LoVo (cell line): ENCODE measurements at places on chromosomes 7 and 10.
A peak's percentile ranks its signal among the peaks of the same experiment; 100 is the strongest.

- DNase-seq, result no peak
Measured at GRCh38 chr7:24778543-24779282, 21.4 kb upstream of the GSDME start.

DNA sequence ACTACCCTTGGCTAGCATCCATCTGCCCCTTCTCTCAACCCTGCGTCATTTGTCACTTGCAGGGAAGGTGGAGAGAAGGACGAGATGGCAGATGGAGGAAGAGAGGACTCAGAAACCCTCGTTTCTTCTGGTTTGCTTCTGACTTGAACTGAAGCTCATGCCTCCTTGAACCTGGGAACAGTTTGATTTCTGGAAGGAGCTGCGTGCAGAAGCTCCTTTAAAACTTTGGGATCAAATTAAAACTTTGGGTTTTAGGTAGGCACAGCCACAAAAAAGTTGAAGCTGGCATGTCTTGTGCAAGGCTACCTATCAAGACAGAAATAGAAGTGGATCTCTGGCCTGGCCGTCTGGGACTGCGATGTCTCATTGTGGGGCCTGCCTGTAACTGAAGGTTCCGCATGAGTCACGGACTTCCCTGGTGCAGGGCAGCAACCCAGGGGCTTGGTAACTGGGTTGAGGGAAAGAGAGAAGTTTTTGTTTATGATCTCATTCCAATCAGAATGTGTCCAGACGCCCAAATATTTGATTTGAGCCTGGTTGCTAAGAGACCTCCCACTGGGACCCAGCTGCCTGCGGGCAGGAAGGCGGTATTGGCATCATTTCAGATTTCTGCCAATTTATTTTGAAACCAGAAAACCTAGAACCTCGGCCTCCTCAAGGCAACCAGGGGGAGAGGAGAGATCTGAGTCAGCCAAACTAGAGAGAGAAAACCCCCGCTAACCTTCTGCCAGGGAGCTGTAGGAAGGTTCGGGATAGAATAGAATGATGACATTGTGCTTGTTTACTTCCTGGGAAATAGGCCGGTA lies 15.8 kb upstream of the CAMK1D start:
- peak; percentile 50 for DNase-seq

DNA sequence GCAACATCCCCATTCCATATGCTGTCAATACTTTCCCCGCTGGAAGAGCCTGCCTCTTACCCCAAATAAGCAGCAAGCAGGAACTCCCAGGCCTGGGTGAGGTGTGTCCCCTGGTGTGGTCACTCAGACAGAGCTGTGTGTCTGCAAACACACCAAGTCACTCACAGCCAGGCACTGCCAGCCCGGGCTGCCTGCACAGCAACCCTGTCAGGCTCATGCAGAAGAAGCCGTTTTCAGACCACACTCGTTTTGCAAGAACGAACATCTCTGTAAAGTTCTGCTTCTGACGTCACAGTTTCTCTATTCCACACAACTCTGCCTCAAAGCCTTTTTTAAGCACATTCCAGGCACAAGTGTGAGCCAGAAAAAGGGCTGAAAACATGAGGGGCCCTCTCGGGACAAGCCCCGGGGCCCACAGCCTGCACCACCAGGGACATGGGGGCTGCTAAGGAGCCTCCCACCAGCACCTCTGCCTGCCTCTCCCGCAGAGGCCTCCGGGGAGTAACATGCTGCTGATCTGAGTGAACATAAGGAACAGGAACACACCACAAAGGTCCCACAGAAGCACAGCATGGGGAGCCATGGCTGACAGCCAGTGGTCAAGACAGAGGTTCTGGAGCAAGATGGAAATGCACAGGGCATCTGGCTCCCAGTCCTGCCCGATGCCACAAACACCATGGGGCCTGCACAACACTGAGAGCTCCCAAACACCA lies 11.4 kb downstream of the PTPRN2 start:
- no peak for DNase-seq

GRCh38 chr10:83816942-83817341 lies 322.4 kb upstream of the GHITM start:
- DNase-seq, result no peak

DNA sequence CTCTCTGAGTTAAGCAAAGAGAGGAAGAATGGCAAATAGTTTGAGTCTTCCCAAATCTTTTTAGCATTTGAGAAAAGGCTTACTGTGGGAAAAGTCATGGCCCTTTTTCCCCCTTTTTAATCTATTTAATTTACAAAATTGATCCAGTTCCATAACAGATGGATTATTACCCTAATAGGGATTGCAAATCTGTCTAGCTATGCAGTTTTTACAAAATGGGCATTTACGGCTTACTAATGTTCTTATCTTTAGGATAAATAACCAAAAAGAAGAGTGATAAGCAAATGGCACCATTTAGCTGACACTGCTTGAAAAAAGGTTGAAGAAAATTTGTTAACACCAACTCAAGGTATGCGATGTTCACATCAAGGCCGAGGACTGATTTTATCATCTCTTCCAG lies 169.7 kb downstream of the SKAP2 start:
- DNase-seq, result no peak

DNA sequence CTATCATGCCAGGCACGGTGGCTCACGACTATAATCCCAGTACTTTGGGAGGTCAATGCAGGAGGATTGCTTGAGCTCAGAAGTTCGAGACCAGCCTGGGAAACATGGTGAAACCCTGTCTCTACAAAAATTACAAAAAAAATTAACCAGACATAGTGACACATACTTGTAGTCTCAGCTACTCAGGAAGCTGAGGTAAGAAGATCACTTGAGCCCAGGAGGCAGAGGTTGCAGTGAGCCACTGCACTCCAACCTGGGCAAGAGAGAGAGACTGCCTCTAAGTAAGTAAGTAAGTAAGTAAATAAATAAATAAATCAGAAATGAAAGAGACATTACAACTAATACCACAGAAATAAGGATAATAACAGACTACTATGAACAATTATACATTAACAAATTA lies 36.2 kb downstream of the PDLIM1 start:
- DNase-seq, result no peak

GRCh38 chr7:153509768-153510167 lies 542.4 kb upstream of the DPP6 start:
- DNase-seq, result no peak

DNA sequence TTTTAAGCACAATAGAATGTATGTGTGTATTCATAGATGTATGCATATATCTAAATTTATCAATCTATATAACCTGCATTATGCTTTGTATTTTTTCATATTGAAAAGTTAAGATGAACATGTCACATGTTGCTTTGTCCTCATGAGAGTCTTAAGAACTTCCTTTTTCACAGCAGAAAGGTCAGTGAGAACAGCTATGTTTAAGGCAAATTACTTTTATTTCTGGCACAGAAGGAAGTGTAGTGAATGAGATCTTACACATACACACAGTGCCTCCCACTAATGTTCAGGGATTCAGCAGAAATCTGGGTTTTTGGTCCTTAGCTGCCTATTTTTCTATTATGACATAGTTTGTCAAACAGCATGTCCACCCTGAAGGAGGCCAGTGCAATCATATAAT lies 134.8 kb downstream of the TMEM26 start:
- DNase-seq, result no peak

GRCh38 chr10:94496646-94497045 lies 48.9 kb upstream of the HELLS start:
- DNase-seq, result no peak

DNA sequence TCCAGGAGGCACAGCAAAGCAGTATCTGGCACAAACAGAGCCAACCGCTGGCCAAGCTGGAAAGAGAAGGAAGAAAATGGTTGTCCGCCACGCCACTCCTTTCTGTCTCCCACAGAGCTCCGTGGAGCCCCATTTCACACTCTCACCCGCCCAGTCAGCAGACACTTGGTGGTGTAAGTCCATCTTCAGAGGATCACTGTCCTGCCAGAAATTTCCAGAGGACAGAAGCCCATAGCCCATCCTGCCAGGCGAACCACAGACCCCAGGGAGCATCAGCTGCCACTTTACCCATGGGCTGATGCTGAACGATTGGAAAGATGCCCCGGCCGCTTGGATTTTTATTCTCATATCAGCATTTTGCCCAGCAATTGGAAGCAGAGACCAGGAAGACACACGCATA lies 144.7 kb upstream of the LYZL2 start:
- no peak for DNase-seq

DNA sequence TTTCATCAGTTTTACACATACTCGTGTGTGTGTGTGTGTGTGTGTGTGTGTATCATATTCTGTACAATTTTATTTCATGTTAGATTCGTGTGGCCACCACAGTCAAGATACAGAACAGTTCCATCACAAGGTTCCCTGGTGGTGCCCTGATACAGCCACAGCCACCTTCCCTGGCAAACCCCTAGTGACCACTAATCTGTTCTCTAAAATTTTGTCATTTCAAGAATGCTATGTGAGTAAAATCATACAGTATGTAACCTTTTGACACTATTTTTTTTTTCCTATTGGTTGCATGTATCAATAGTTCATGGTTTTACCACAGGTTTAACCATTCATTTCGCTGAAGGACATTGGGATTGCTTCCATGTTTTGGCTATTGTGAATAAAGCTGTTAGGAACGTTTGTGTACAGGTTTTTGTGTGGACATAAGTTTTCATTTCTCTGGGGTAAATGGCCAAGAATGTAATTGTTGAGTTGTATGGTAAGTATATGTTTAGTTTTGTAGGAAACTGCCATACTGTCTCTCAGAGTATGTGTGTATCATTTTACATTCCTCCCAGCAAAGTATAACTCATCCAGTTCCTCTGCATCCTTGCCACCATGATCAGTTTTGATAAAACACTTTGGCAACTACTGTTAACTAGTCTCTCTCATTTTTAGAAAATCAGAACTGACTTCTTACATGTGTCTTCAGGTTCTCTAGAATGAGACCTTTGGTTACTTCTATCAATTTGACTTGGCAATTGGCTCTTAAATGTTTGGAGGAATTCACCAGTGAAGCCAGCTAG lies 20.6 kb downstream of the KLHDC10 start:
- no peak for DNase-seq

GRCh38 chr7:117774943-117775342 lies 98.3 kb downstream of the CTTNBP2 start:
- no peak for DNase-seq

DNA sequence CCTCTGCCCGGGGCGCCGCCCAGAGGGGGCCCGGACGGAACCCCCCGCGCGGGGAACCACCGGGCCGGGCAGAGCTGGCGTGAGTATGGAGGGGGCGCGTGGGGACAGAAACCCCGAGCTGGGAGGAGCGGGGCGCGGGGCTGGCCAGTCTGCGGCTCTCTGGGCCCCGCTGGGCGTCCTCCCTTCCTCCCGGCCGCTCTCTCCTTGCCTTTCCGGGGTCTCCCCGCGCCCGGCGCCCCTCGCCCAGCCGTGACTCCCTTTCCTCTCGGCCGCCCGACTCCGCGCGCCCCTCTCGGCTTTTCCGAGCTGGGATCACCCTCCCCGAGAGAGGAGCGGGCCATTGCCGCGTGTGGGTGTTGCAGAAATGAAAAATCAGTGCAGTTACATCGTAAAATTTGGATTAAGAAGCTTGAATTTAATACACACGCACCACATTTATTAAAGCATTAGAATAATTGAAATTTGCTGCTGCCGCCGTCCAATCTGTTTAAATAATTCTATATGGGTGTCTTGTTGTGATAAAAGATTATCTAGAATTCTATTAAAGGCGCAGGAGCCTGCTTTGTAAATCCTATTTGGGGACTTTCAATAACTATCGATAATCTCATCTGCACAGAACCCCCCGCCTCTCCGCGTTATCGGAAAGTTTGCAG lies 9.1 kb downstream of the UNCX start:
- no peak for DNase-seq

DNA sequence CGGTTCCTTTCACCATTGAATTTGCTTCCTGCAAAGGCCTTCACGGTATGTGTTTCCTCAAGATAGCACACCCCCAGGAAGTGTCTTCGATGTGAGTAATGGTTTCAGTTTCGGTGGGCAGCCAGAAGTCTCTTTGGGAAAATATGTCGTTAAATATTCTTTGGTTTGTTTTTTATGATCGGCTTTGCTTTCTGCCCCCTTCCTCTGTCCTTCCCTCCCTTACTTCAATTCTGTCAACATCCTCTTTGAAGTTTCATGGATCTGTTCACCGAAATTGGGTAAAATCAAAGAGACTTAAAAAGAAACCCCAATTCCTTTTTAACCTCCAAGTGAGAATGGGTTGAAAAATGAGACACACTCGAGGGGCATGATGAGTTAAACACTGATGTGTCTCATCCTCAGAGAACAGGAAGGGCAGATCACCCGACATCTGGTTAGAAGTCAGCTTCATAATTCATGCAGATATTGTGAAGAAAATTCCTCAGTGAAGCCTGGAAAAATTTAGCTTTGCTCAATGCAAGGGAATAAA lies 170.8 kb upstream of the HABP2 start:
- peak; percentile 58 for DNase-seq

GRCh38 chr7:90465816-90466215 lies 3.6 kb upstream of the PTTG1IP2 start:
- no peak for DNase-seq

DNA sequence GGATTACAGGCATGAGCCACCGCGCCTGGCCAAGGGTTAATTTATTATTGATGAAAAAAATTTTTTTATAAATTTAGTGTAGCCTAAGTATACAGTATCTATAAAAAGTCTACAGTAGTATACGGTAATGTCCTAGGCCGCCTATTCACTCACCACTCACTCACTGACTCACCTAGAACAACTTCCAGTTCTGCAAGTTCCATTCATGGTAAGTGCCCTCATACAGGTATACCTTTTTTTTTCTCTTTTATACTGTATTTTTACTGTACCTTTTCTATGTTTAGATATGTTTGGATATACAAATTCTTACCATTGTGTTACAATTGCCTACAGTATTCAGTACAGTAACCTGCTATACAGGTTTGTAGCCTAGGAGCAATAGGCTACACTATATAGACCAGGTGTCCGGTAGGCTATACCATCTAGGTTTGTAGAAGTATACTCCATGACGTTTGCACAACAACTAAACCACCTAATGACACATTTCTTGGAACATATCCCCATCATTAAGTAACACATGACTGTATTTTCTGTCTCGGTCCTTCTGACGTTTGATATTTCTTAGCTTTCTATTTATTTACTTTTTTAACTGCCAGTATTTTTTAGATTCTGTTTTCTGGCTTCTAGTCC lies 23.4 kb downstream of the IRF5 start:
- DNase-seq, result no peak

- DNase-seq, result no peak
Measured at GRCh38 chr7:732556-732955, 5.5 kb upstream of the PRKAR1B start.

- DNase-seq, result no peak
Measured at GRCh38 chr10:83539528-83540308, 599.6 kb upstream of the GHITM start.

- no peak for DNase-seq
Measured at GRCh38 chr10:96441987-96442643, 71.6 kb downstream of the TLL2 start.
